Stimulated activated CD4-positive, alpha-beta T cell treated with anti-CD3 and anti-CD28 coated beads, Interleukin-12 subunit alpha, Interleukin-12 subunit beta, amount 100 ng/mL, for 24 hours (primary cell): ENCODE measurements at places on chromosomes 7 and 10.

- no peak for DNase-seq
Measured at GRCh38 chr10:24465124-24465874, 256.4 kb downstream of the KIAA1217 start.

- no peak for DNase-seq
Measured at GRCh38 chr7:76149847-76150691, 51.6 kb upstream of the SRRM3 start.

GRCh38 chr10:75866300-75866625 lies 434.8 kb downstream of the LRMDA start:
- DNase-seq, result no peak

DNA sequence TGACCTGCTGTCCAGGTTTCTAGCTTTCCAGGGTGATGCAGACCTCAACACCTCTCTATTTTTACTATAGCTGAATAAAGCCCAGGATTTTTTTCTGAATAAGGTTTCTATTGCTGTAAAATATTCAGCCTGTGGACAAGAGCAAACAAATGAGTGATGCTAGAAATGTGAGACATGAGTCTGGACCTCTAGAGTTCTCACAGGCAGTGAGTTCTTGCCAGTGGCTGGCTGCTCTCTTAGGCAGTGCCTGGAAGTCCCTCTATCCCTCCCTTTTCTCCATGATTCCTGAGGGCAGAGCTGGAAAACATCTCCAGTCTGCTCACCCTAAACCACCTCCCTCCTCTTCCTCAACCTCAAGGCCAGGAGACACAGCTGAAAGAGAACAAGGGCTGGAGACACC lies 793.8 kb upstream of the IGFBP3 start:
- no peak for DNase-seq

GRCh38 chr10:102612964-102613275 lies 31.4 kb upstream of the TRIM8 start:
- no peak for DNase-seq

GRCh38 chr7:25959168-25959734 lies 192.7 kb upstream of the NFE2L3 start:
- no peak for DNase-seq

DNA sequence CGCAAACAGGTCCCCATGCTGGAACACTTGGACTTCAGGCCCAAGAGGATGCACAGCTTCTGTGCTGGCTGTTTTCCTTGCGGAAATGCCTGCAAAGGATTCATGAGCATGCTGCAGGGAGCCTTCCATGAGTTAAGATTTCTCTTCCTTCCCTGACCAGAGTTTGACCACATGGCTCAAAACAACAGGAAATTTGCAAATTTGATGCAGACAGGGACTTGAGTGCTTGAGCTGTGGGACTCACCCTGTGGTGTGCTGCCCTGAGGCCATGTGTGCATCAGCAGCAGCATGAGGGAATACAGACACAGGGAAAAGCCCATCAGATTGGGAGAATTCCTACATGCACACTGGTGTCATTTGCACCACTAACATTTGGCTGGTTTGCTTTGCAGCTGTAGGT lies 195.4 kb downstream of the CDC14C start:
- no peak for DNase-seq

DNA sequence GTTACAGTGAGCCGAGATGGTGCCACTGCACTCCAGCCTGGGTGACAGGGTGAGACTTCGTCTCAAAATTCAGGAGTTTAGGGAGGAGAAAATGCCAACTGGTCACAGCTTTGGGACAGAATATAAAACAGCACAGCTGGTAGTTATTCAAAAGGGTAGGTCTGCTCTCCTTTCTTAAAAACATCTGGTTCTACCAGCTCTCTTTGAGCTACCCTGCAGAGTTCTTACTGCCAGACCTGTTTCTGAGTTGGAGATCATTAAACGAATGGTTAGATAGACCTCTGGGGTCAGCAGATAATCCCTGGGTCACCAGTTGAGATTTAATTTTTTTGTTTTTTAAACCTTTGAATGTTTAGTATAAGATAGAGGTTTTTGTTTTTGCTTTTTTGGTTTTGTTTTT lies 52.6 kb downstream of the MCU start:
- DNase-seq, result no peak

DNA sequence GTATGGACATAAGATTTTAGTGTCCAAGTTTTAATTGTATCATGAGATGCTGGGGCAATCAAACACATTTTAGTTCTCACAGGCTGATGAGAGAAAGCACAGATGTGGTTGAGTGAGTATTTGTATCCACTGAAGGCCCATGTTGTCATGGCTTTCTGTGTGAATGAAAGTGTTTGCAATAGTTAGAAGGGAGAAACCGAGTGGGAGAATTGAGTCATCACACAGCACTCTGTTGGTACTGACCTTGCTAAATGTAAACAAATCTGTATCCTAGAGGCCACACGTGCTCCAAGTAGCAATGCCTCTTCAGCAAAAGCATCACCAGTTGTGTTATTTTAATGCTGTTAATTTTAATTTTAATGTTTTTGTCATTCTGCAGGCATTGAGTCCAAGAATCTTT lies 121.2 kb downstream of the EMX2 start:
- DNase-seq, result no peak

DNA sequence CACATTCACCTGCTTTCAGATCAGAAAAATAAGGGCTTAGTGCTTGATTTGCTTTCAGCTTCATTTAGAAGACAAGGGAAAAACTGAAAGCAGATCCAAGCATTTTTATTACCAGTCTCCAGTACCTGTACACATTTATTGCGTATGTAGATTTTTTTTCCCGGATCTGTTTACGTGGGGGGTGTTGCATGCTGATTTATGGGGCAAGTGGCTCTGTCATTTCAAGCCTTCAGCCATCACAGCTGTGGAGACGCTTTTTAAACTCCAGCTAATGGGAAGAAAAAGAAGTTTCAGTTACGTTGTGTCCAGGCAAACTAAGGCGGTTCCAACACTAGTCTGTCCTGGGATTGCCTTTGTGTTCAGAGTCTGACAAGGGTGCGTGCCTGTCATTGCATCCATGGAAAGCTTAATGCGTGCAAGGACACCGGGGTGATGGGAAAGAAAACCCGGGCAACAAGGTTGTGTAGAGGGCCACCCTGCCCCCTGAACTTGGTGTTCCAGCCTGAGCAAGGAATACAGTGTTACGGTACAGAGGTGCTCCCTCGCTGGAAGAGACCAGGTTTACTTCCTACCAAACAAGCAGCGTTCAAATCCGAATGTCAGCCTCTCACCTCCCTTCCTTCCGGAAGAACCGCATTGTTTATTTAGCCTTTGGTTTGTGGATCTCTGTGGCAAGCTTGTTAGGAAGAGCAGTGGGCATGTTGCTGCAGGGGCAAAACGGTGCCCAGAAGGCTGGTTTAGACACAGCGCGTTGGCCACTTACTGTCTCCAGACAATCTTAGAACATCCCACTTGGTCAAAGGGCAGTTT lies 128.2 kb downstream of the FGFR2 start:
- no peak for DNase-seq

DNA sequence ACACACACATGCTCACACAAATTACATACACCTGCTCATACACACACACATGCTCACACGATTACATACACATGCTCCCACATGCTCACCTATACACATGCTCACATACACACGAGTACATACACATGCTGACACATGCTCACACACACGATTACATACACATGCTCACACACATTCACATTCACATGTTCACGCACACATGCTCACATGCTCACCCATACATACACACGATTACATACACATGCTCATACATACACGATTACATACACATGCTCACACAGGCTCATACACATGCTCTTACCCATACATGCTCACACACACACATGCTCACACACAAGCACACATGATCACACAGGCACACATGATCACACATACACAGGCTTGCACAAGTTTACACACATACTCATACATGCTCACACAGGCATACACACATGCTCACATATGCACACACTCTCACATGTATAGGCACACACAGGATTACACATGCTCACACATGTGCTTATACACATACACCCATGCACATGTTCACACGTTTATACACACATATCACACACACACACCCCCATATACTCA lies 118.5 kb downstream of the PAXIP1 start:
- DNase-seq, result no peak

DNA sequence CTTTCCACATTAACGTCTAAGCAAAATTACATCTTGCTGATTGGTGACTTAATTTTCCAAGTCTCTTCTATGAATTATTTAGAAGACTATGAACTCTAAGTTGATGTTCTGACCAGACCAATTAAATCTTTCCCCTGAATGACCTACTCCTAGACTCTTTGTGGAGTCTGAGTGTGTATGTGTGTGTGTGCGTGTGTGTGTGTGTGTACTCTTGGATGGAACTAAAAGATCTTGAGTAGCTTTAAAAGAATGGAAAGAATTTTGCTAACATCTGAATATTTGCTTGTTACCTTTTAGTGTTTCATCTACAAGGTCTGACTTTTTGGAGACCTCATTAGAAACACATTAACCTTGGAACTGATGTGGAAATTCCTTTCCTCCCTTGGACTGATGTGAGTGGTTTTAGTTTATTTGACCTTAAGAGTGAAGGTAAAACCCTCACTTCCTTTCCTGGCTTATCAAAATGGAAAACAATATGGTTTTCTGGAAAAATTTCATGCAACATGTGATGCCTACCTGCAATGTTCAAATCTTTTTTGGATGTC lies 257.1 kb downstream of the GATA3 start:
- DNase-seq, result no peak

GRCh38 chr10:80489371-80490112 lies 35.4 kb downstream of the TSPAN14 start:
- no peak for DNase-seq

- no peak for DNase-seq
Measured at GRCh38 chr7:129443612-129444011, 9.4 kb downstream of the STRIP2 start.

DNA sequence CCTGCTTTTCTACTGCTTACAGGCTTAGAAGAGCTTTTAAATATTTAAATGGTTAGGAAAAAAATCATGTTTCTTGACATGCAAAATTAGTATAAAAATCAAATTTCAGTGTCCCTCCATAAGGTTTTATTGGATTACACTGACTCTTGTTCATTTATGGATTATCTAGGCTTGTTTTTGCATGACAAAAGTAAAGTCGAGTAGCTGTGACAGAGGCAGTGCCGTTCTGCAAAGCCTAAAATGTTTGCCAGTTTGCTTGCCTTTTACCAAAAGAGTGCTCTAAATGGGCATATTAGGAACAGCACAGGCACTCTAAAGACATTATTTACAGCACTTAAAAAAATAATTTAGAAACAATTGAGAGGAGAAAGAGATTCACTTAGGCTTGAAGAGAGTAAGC lies 139.6 kb downstream of the TSPAN12 start:
- DNase-seq, result no peak

DNA sequence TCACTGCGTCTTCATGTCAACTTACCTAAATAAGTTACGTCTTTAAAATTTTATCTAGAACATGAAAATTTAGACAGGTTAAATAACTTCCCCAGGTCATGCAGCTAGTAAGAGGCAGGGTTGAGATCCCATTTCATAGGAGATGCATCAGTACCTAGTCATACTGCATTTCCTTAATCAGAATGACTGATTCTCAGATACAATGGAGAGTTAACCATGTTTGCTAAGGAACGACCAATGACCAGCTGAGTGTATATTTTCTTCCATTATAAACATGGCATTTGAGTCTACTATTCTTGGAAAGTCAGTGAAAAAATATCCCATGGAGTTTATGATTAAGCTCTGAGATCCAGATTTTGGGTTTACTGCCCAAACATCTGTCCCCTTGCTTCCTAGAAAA lies 39.6 kb downstream of the ENTPD1 start:
- DNase-seq, result no peak

DNA sequence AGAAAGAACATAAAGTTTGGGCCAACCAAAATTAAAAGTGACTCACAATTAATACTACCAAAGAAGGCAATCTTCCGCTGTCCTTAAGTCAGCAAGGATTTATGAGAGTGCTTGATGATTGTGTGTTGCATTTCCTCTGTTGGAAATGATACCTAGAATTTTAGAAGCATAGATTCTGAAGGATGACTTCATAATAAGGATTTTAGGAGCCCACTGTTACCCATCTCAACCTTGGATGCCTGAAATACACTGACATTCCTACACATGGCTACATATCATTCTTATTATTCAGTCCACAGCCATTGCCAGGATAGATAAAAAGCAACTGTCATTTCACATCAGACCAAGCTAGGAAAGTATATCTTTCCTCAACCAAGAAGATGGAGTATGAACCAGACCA lies 823.8 kb downstream of the LRMDA start:
- DNase-seq, result no peak

DNA sequence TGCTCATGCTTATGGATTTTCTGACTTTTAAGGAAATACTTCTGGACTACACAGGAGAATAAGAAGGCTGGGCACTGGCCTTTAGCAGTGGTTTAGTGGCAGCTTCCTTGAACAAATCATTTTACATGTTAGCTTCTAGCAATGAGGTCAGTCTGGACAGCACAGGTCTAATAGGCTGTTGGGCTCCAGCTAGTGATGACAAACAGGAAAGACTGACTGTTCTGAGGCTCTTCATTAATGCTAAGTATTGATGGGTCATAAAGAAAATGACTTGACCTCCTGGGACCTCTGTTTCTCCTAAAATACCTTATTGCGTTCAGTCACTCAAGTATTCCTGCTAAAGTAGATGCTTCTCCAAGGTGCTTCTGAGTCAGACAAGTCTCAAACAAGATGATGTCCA lies 4.9 kb upstream of the RHOBTB1 start:
- no peak for DNase-seq

DNA sequence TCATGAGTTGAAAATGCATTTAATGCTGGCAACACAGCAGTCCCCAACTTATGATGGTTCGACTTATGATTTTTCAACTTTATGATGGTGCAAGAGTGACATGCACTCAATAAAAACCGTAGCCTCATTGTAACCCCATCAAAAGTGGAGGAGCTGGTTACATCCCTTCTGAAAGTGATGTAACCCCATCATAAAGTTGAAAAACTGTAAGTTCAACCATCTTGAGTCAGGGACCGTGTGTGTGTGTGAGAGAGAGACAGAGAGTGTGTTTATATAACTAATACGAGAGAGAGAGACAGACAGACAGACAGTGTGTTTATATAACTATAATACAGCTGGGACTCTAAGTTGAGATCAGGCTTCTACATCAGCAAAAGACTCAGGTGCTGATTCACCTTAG lies 21.0 kb downstream of the ANXA11 start:
- DNase-seq, result no peak

GRCh38 chr10:19561181-19561580 lies 255.1 kb upstream of the PLXDC2 start:
- DNase-seq, result no peak

DNA sequence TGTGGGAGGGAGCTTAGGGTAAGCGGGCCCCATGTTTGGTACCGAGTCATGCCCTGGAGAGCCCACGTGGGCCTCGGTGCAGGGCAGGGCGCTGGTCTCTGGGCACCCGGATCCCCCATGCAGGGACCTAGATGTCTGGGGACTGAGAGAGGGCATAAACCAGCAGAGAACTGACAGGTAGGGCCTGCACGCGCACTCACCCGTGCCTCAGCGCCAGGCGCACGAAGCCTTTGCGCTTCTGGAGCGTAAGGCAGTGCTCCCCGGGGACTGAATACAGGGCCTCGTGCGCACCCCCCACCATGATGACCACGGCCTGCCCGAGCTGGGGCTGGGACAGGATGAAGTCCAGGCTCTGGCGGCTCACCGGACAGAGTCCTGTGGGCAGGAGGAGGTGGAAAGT lies 2.8 kb downstream of the MOGAT3 start:
- DNase-seq, result no peak
